HFFc6 (cell line): ENCODE measurements at places on chromosomes 12 and 14.

DNA sequence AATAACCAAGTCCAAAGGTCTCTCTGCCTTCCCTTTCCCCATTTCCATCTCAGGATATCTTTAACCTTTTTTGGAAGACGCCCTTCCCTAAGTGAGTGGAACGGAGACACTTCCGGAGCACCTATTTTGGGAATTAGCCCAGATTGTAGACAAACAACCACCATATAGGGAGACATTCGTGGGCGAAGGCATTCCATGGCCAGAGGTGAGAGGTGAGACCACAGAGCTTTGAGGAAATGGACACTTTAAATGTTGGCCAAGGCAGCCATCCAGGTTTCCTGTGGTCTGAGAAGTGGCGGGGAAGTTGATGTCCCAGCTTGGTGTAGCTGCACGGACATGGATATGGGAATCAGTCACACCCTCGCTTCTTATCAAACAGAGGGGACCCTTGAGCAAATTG, 69.4 kb upstream of the BDKRB2 start:
- no peak for DNase-seq

DNA sequence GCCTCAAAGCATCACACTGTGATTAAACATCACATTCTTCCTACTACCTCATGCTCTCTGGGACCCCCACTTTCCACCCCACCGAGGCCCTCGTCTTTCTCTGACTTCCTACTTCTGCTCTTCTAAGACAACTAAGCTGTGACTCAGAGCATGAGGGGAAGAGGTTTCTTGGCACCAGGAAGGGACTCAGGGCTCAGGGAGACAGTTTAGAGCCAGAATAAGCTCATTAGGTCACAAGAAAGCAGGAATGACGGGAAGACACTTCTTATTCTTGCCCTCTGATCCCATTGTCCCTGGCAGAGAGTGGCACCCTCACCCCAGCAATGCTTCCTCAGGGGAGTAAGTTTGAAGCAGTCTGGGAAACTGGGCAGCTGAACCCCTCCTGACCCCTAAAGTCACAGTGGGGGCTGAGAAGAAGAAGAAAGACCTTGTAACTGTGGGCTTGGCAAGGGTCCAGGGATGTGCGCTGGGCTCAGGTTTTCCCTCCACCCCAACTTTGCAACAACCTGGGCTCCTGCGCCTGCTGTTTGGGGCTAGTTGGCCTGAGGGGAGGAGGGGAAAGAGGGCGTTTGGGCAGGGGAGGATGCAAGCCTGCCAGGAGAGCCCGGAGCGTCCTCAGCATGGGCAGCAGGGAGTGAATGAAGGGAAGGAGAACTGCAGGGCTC, 64.6 kb upstream of the ACTN1 start:
- DNase-seq: peak; percentile 60

GRCh38 chr12:7856516-7856915, 16.2 kb downstream of the SLC2A14 start:
- DNase-seq: no peak

DNA sequence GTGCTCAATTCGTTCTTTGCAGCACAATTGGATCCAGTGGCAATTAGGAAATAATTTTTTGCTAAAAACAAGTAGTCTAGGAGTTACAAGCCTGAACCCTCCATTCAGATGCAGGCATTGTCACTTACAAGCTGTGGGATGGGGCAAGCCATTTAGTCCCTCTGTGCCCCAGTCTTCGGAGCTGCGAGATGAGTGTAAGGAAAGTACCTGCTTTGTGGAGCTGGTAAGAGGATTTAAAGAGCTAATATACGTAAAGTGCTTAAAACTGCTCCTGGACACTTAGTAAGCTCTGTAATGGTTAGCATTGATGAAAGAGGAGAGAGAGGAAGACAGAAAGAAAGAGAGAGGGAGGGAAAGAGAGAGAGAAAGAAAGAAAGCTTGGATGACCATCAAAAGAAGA, 112.5 kb downstream of the LGMN start:
- DNase-seq: no peak

DNA sequence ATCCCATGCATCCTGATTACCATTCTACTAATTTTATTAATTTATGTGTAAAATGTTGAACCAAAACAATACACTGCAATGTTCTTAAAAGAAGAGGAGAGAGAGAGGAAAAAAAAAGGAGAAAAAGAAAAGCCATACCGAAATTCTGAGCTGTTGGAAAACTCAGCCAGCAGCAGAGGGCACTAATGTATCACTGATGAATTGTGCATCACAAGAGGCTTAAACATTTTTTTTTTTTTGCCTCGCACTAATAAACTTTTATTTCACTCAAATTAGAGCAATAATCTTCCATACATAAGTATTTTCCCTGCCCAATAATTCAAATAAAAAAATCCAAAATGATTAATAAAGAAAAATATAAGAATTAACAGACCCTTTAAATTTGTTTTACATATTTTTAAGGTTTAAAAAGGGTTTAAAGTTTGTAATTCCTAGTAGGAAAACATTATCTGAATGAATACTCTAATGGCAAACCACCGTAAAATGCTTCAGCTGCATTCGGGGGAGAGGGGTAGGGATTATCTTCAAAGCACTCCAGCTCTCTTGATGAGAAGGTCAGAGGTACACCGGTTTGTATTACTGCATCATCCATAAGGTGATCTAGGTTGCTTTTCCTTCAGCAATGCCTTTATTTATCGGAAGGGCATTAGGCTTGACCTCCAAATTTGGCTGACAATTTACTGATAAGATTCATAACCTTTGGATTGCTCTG, 41.9 kb downstream of the ATP23 start:
- DNase-seq: peak; percentile 50

- no peak for DNase-seq
Measured at GRCh38 chr12:23640754-23641153, 308.7 kb downstream of the SOX5 start.

DNA sequence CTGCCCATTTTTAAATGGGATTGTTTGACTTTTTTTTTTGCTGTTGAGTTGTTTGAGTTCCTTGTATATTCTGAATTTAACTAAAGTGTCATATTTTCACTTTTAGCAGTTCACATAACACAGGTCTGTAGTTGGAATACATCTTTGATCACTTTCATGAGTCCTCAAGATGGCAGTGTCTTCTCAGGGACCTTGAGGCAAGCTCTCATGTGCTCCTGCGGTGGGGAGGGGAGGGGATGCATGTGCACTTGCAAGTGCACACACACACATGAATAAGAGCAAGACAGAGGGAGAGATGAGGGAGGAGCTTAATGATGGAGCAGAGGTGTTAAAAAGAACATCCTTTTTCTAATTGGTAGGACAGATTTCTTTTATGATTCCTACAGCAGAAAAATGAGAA, 291.4 kb upstream of the OR4E1 start:
- no peak for DNase-seq

- DNase-seq: no peak
Measured at GRCh38 chr14:77505031-77505430, 6.4 kb upstream of the ISM2 start.

DNA sequence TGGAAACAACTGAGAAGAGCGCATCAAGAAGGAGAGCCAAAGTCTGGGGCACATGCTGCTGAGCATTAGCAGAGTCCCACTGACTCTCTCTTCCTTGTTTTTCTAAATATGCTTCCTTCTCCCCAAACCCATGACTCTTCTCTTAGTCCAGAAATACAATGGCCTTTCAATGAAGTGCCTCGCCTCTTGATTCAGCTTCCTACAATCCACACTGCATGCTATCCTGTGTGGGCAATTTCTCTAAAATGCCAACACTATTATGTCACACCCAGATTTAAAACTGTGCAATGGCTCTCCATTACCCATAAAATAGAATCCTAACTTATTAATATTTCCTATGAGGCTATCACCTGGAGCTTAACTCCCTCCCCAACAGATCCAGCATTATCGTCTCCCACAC, 198.6 kb downstream of the RPAP3 start:
- DNase-seq: peak; percentile 22

GRCh38 chr12:70178038-70178437, 65.2 kb upstream of the CNOT2 start:
- DNase-seq: no peak

DNA sequence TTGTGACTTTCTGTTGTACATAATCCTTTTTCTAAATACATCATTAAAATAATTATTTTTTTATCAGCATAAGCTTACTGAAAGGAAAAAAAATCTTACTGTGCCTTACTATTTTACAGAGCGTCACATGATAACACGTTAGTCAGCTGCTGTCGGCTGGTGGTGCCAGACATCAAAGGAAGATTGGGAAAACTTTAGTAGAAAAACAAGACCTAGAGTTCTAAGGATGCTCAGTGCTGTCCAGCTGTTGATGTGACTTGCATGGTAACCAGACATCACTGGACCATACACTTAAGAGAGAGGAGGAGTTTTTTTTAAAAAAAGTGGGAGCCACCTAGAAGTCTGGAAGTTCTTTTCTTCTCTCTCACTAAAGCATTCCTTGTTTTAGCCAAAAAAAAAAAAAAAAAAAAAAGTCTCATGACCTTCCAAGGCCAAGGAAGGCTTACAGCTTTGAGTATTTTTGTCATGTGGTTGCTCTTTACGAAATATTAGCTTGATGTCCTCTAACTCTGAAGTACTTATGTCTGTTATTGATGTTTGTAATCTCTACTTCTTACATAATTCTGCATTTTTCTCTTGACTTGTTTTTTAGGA, 4.5 kb downstream of the RASSF8 start:
- no peak for DNase-seq

DNA sequence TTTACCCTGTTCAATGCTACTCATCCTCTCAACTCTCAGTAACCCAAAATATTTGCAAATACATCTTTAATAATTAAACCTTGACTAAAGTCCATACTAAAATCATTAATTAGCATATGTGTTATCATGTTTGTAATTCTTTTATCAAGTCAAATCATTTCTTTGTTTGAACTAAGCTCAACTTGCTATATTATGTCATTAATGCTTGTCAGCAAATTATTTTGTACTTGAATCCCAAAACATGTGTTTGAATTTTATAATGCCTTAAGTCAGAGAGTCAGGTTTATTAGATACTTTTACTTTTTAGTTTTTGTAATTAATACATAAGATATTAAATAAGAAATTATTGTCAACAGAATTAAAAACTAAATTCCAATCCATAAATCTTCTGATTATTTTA, 16.5 kb downstream of the ABCD2 start:
- DNase-seq: no peak

GRCh38 chr12:11741434-11742092, 92.1 kb downstream of the ETV6 start:
- DNase-seq: no peak

DNA sequence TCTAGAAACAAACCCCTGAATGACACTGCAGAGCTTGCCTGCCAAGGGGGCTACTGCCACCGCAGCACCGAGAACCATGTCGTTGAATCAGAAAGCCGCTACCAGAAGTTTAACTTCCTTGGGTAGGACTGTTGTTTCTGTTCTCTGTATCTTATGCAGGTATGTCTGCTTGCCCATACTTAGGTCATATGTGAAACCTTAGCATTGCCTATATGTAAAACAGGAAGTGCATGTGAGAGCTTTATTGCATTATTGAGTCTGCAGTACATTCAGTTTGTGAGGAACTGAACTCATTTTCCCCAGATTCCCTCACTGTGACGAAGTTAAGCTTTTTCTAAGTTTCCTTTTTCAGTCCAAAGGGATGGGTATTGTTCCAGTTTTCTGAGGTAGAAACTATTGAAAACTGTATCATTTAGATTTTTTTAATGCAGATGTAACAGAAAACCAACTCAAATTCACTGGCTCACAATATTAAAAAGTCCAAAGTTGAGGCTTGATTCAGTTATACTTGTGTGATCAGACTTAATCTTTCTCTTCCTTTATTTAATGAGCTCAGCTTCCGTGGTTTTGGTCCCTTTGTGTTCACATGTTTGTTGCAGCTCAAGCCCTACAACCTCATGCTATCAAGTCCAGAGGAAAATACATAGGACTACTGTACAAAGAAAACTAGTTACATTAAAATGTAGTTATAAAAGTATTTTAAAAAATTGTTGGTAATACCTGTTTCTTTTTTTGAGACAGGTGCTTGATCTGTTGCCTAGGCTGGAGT, 6.9 kb downstream of the FBXO34 start:
- no peak for DNase-seq

DNA sequence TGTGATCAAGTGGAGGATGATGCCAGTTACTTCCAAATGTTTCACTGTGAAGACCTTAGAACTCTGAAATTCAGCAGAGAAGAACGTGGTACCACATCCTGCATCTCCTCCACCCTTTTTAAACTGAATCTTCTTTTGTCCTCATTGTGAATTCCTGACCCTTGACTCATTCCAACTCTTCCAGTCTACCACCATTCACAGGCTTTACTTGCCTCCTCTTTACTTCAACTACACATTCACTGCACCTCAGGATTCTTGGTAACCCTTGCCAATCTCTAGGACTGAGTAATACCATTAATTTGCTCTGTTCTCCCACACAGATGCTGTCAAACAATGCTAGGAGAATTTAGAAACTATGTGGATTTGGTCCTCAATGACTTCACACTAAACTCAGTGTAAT, 37.3 kb downstream of the PPP1R12A start:
- peak; percentile 94 for DNase-seq

GRCh38 chr12:96751626-96752025, 155.4 kb upstream of the NEDD1 start:
- DNase-seq: no peak

DNA sequence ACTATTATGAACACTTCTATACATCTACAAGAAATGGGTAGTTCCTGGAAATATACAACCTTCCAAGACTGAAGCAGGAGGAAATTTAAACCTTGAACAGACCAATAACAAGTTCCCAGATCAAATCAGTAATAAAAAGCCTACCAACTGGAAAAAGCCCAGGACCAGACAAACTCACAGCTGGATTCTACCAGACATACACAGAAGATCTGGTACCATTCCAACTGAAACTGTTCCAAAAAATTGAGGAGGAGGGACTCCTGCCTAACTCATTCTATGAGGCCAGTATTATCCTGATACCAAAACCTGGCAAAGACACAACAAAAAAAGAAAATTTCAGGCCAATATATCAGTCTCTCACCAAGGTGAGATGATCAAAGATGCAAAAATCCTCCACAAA, 189.4 kb downstream of the RPS29 start:
- no peak for DNase-seq

- DNase-seq: no peak
Measured at GRCh38 chr12:761256-761655, 8.9 kb downstream of the WNK1 start.
